ENCODE measurements at places on chromosomes 3 and 15.

DNA sequence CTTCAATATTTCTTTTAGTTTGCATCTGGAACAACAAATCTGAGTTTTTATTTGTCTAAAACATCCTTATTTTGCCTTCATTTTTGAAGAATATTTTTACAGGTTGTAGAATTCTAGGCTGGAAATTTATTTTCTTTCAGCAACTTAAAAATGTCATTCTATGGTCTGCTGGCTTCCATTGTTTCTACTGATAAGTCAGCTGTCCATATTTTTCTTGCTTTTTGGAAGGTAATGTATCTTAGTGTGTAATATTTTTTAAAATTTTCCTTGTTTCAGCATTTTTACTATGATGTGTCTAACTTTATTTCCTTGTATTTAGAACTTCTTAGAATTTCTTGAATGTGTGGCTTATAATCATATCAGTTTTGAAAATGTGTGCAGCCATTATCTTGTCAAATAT lies 37.0 kb downstream of the SEMA6D start:
- no peak for DNase-seq

GRCh38 chr3:132730891-132731580 lies 8.8 kb upstream of the NPHP3 start:
- no peak for DNase-seq

GRCh38 chr3:23696842-23697241 lies 108.9 kb upstream of the UBE2E1 start:
- DNase-seq: no peak

- DNase-seq: no peak
These were observed 47.3 kb downstream of the P3H2 start for GRCh38 chr3:190073264-190074008.

GRCh38 chr3:151227266-151227806 lies 24.3 kb upstream of the GPR171 start:
- DNase-seq: no peak

GRCh38 chr3:195102609-195103467 lies 168.1 kb downstream of the XXYLT1 start:
- no peak for DNase-seq

GRCh38 chr15:81053621-81054020 lies 52.9 kb downstream of the TLNRD1 start:
- DNase-seq: no peak

DNA sequence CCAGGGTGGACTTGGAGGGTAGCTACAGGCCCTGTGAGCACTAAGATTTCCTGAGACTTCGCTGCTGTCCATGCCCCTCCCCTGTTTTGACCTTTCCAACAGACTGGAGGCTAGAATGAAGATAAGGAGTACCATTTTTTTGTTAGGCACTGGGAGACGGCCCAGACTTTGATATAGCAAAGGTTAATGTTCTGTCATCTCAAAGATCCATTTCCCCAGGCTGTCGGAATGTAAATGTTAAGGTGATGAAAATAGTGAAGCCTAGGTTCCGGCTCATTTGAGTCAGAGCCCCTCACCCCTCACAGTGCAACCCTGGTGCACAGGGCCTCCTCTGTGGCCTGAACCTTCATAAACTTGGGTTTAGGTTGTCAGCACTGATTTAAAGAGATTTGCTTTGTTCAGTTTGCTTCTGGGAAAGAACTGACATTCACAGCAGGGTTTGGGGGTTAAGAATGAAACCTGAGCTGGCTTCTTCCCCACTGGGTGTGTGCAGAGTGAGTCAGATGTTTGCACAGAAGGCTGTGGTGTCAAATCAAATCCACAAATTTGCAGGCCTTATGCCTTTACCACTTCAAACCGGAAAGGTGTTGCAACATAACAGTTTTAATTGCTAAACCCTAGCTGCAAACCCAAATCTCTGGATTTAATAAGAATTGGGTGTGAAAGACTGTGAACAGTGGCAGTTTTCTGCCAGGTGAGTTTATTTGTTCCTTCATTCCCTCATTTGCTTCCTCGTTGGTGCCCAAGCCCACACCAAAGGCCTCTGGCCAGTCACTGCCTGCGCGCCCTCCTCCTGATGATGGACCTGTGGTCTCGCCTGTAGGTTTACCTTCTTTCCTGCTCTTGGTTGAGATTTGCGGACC lies 20.6 kb upstream of the KCTD6 start:
- peak; percentile 51 for DNase-seq
